ENCODE measurements at places on chromosomes 5 and 9.

DNA sequence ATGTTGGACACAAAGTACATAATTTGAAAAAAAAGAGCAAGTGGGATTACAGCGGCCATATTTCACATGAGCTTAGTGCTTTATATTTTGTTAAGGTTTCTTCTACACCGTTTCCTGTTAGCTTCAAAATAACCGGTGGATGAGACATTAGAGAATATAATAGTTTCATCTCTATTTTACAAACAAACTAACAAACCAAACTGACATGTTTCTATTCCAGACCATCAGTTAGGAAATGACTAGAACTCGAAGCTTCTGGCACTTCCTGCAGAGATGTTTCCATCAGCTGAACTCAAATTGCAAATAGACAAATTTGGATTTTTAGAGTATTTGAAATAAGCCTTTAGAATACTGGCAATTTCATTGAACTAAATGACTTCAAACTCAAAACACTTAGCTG lies 86.5 kb downstream of the MTRR start:
- no peak for DNase-seq

GRCh38 chr9:93955111-93955980 lies at the start of gene BARX1:
Gene BARX1, minus strand, starts transcription at chr9:93955355. Its CDS starts 209 bp downstream, at chr9:93955146.
- DNase-seq: no peak

GRCh38 chr5:89045216-89045615 lies 162.2 kb upstream of the MEF2C start:
- DNase-seq: no peak

DNA sequence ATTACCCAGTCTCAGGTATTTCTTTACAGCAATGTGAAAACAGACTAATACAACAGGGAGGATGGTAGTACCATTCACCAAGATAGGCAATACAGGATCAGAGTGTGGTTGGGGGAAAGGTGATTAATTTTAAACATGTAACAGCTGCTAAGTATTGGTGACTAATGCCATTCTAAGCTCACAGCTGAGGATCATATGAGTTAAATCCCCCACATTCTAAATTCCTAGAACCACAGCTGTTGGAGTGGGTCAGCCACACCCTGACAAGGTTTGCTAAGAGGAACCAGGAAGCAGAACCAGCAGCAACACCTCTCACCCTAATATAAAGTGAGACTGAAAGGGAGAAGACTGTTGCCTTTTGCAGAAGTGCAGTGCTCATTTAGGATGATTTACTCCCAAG lies 24.8 kb downstream of the HSPB3 start:
- no peak for DNase-seq

DNA sequence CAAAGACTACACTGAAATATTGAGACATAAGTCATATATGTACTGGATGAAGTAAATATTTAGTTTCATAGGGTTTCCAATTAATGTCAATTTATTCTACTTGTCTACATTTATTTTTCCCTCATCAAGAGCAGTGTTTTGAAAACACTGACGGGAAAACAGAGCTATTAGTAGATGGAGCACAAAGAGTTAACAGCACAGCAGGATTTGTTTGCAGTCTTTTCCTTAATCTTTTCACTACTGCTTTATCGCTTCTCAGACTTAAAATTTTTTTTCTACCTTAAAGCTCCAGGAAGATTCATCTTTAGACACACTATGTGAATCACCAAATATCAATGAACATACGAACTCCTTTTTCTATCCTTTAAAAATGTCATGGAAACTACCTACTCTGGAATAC lies 25.6 kb downstream of the PGGT1B start:
- no peak for DNase-seq

GRCh38 chr5:25701936-25702335 lies 1057.2 kb upstream of the CDH10 start:
- DNase-seq: no peak

DNA sequence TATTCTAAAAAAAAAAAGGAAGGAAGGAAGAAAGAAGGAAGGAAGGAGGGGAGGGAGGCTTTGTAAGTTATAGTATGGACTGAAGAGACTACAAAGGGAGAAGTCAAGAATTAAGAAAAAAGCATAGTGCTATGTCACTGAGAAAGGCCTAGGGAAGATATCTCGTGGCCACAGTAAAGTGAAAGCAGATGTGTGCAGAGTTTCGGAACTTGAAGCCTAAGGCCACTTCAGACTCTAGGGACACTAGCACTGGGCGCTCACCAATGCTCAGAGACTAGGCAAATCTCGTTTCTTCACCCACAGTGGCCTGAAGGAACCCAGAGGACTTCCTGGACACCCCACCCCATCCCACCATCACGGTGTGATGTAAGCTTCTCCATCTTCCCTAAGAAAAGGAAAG lies 181.4 kb upstream of the TRPM3 start:
- DNase-seq: no peak

DNA sequence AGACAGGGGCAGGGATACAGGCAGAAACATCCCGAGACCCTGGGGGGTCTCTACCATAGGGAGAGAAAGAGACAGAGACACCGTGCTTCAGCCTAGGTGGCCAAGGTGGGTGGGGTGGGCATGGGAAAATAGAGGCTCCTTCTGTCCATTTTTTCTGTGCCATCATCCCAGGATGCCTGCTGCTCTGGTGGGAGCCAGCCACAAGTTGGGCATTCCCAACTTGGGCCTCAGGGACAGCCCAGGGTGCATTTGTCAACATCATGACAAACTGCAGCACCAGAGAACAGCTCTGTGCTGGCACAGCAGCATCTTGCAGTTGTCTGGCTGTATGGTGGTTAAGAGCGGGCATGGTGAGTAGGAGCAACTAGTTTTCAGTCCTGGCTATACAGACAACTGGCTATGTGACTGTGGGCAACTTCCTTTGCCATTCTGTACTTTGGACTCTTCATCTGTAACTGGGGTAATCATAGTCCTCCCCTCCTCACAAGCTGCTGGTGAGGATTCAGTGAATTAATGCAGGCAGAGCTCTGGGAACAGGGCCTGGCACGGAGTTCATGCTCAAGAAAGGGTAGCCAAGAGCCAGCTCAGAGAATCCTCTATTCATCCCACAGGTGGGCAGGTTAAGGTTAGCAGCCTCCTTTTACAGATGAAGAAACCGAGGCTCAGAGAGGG lies 100.4 kb downstream of the RGS3 start:
- DNase-seq: no peak

GRCh38 chr9:123561046-123561445 lies 205.0 kb downstream of the CRB2 start:
- DNase-seq: no peak

GRCh38 chr5:103358305-103358995 lies 99.9 kb downstream of the MACIR start:
- no peak for DNase-seq
